ENCODE measurements at places on chromosomes 5 and 9. TPM values are rescaled to one million over a fixed set of nuclear protein-coding genes. Genes with fewer than 3 reads are reported as not detected.

Gene CD72
- total RNA-seq, result not detected

Gene RNF44
- 8.6 TPM for total RNA-seq

Gene SEMA6A
- total RNA-seq, result 21.1 TPM

Gene IFNA2
- not detected for total RNA-seq

Gene MOCS2
- total RNA-seq, result 24.2 TPM

Gene IL7R
- 2.2 TPM for total RNA-seq

Gene SLC2A8
- total RNA-seq, result 10.1 TPM

Gene KCTD16
- 0.05 TPM for total RNA-seq

Gene ZSWIM6
- total RNA-seq, result 9.4 TPM

Gene NOXA1
- 2.6 TPM for total RNA-seq

- no peak for DNase-seq
Measured at GRCh38 chr9:84701801-84702200, 32.3 kb downstream of the NTRK2 start.

- no peak for DNase-seq
Measured at GRCh38 chr5:143679777-143680176, 132.2 kb upstream of the HMHB1 start.

- DNase-seq, result no peak
Measured at GRCh38 chr5:4780633-4781032, 359.5 kb upstream of the ADAMTS16 start.

- no peak for DNase-seq
Measured at GRCh38 chr9:93089024-93089423, 7.0 kb upstream of the CARD19 start.

- DNase-seq, result peak; percentile 28
Measured at GRCh38 chr9:13443346-13444244, 164.1 kb upstream of the MPDZ start.

DNA sequence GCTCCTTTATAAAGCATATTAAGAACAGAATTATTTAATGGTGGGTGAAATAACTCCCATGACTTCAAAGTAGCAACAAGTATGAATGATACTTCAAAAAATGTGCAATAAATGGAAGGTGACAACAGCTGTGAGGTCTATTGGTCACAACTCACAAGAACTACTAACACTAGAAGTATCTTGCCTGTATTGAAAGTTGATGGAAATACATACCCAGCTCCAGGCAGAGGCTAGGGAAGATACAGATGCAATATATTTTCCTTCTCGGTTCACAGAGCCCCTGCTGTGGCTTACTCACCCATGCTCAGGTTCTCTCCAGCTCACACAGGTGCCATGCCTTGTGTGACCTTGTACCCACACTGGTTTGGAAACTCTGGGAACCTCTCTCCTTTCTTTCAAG is 133.8 kb downstream of the LIFR start:
- DNase-seq, result no peak

GRCh38 chr5:95334900-95335538 is 50.1 kb upstream of the MCTP1 start:
- no peak for DNase-seq

- DNase-seq, result no peak
Measured at GRCh38 chr5:53201746-53202145, 92.2 kb upstream of the MOCS2 start.

GRCh38 chr5:179801304-179802206 is 5.1 kb downstream of the MGAT4B start:
- peak; percentile 79 for DNase-seq

- DNase-seq, result peak; percentile 10
Measured at GRCh38 chr9:99296291-99296951, 74.3 kb downstream of the SEC61B start.

DNA sequence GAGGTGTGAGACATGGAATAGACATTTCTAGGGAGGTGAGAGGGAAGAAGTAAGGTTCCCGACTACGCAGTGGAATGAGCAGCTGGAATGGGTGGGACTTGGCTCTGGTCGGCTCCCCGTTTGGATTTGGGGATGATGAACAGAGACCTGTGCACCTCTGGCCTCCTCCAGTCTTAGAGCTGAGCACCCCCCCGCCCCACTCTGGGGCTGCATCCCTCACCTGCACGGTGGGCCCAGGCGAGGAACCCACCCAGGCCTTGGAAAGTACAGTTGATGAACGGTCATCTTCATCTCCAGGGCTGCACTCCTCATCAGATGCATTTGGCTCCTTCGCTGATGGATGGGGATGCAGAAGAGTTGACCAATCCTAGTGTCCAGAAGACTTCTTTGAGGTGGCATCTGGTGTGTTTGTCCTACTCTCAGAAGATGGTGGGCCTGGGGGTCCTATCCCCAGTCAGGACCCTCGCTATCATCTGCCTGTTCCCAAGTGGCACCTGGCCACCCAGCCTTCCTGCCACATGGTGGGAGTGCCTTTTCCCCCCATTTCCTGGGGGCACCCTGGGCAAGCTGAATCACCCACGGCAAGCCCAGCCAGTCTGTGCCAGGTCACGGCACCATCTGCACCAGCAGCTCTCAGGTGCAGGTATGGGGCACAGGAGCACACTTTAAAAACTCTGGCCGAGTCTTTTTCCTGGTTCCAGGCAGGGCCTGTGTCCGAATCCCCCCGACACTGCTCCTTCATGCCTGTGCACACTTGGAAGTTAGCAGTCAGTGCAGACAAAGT is 70.5 kb downstream of the GTF3C4 start:
- DNase-seq, result no peak

GRCh38 chr5:146770980-146771379 is 107.6 kb downstream of the PPP2R2B start:
- no peak for DNase-seq

DNA sequence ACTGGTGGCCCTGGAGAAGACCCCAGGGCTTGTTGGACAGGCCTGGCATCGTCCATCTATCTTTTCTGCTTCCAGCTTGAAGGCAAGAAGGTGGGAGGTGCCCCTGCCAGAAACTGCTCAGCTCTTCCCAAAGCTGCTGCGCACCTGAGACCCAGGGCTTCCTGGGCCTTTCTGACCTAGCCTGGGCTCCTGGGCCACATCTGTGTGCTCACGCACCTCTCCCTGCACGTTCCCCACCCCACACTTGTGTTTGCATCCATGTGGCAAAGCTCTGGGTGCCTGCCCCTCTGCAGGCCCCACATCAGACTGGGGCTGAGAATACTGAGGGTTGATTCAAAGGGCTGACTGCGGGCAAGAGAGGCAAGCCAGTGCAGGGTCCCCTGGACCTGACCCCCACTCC is 63.4 kb downstream of the PFDN1 start:
- DNase-seq, result no peak

DNA sequence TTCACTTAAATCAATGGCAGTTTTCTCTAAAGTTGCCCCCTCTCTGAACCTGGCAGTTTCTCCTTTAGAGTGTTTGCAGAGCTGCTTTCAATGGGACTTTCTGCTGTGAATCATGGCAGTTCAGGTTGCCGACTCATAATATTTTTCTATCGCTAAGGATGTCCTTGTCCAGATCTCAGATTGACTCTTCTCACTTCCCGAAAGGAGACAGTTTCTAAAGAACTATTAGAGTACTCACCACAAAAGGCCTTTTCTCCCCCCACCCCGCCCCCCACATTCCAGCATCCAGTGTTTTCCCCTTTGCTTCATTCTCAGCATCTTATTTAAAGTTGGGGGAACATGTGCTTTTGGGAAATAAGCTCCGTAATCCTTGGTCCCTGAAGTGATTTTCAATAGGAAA is 443.5 kb upstream of the KLF4 start:
- no peak for DNase-seq

GRCh38 chr5:78992146-78992545 is 7.0 kb upstream of the ARSB start:
- DNase-seq, result no peak

DNA sequence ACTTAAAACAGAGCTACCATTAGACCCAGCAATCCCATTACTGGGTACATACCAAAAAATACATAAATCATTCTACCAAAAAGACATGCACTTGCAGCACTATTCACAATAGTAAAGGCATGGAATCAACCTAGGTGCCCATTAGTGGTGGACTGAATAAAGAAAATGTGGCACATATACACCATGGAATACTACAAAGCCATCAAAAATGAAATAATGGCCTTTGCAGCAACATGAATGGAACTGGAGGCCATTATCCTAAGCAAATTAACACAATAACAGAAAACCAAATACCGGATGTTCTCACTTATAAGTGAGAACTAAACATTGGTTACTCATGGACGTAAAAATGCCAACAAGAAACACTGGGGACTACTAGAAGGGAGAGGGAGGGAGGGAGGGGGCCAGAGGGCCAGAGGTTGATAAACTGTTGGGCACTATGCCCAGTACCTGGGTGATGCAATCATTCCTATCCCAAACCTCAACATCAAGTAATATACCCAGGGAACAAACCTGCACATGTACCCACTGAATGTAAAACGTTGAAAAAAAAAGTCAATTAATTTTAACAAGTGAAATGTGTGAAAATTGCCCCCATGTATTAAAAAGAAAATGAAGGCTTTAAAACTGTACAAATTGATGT is 24.5 kb upstream of the GPR150 start:
- no peak for DNase-seq

Measured in dermis blood vessel endothelial cell (primary cell).